ENCODE measurements at places on chromosomes 1 and 21.
A peak's percentile ranks its signal among the peaks of the same experiment; 100 is the strongest.

GRCh38 chr21:40337981-40338380, 470.7 kb downstream of the PCP4 start:
- no peak for DNase-seq

DNA sequence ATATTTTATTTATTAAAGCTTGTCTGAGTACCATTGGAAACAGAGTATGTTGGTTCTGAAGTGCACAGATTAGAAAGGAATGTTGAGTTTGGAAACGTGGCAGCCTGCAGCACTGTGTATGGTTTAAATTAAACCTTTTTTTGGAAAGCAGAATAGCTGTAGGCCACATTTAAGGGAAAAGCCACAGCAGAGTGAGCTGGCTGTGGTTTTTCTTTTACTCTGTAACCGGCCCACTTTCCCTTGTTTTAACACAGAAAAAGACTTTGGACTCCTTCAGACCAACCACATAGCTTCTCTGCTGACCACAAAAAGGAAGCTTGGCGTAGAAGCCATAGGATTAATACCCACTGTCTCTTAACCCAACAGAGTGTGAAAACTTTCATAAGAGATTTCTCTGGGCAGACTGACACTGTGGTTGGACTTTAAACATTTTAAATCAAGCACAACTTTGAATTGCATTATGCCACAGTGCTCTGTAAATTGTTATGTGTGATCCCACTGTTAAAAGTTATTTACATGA, 75.2 kb downstream of the NFIA start:
- peak; percentile 5 for DNase-seq

DNA sequence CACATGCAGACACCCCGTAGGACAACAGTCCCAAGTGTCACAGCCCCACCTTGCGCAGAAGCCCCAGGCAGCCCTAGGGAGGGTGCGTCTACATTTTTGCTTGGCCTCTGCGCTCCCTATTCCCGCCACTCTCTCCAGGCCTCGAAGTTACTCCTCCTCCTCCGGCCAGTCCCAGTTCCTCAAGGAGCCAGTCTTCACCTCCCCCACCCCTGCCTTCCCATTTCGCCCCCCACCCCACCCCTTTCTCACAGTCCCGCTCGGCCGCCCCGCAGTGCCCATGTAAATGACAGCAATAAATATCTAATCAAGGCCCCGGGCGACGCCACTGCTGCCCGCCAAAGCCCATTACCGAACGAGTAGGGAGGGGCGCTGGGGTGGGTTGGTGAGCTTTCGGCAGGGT, 3.2 kb downstream of the DMBX1 start:
- DNase-seq = no peak

DNA sequence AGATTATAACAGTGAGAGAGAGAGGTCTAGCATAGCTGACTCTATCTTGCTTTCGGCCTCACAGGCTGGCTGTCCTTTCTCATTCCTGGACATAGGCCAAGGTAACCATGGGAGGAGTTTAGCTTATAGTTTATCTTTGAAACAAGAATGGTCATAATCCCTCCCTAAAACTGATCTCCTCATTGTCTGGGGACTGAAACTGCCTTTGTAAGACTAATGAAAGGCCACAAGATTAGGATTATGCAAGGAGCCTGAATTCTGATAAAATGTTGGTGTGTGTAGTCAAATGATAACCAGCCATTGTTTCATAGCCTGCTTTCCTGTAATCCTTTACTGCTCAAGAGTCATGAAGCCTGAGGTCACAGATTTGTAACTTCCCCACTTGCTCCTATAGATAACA, 131.9 kb upstream of the LYPLAL1 start:
- DNase-seq = no peak

GRCh38 chr1:202255343-202255742, 61.7 kb downstream of the LGR6 start:
- DNase-seq = no peak

- no peak for DNase-seq
These were observed 19.8 kb downstream of the DBT start for GRCh38 chr1:100229681-100230443.

DNA sequence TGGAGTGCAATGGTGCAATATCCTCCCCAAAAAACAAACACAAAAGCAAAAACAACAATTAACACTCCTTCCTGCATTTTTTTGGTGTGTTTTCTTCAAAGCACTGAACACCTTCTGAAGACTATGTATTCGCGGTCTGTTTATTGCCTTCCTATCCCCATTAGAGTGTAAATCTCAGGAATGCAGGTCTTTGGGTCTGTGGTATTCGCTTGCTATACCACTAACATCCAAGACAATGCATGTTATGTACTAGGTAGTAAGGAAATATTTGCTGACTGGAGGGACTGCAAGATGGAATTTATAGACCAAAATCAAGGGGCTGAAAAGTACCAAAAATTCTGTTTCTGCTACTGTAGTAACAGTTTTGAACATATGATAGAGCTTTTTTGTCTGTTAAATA, 299.4 kb downstream of the RYR2 start:
- no peak for DNase-seq

DNA sequence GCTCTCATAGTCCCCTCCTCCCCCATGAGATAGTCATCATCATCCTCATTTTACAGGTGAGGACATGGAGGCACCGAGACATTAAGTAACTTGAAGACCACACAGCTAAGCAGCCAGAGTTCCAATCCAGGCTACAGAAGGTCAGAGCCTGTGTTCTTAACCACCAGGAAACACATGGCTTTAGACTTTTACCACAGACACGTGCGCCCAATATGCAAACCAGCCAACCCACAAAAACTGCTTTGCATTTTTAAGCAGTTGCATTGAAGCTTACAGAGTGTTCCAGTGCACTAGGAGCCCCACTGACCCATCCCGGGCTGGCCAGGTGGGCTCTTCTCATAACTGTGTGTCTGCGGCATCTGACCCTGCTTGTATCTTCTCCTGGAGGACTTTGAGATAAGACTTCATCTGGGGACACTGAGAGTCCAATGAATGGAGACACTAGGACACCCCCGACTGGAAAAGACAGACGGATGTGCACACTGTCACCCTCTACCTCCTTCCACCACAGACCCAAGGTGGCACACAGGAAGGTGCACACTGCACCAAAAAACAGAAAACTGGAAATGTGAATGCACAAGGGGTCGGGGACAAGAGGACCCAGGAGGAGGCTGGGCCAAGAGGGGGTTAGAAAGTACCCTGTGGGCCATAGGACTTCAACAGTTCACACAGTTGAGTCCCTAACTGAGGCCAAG, 56.4 kb downstream of the ETS2 start:
- DNase-seq = no peak

- DNase-seq = no peak
These were observed 2.2 kb downstream of the GADD45A start for GRCh38 chr1:67687198-67687545.

DNA sequence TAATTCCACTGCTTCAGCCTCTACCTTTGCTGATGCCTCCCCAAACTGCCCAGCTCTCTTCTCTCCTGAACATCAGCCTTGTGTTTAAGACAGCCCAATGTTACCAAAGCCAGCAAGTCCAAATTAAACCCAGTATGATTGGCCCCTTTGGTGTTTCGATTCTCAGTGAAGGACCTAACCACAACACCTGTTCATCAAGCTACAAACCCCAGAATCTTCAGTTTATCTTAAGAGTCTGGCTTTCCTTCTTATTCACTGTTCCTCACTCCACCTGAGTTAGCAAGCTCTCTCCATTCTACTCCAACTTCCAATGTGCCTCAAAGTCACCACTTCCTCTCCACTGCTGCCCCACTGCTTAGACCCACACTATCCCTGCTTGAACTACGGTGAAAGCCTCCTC, 25.5 kb upstream of the ITPKB start:
- DNase-seq = no peak

GRCh38 chr1:4741876-4742423, 87.5 kb downstream of the AJAP1 start:
- DNase-seq = no peak

DNA sequence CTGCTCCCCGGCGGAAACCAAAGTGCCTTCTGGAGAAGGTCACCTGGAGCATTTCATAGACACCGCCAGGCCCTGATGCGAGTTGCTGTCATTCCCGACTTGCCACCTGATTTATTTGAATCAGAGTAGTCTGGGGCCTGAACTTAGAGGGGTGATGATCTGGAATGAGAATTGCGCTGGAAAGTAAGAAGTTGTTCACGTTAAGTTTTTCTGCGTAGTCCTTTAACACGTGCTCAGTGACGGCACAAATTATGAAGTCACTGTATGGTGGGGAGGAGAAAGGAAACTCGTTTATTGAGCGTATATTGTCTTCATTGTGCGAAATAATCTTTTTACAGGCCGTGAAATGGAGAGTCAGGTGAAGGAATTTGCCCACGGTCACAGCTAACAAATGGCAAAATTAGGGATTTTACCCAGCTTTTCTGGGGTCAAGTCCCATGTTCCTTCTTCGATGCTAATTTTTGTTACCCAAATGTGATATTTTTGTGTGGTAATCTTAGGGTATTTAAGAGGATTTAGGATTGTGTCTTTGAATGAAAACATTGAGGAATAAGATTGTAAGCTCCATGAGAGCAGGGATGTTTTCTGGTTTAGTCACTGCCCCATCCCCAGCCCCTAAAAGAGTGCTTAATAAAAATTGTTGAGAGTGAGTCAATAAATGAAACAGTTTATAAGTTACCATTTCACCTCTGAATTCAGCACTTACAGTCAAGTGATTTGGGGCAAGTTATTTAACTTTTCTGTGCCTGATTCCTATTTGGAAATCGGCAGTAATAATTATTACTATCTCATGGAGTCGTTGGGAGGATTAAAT, 46.4 kb upstream of the NBL1 start:
- no peak for DNase-seq

DNA sequence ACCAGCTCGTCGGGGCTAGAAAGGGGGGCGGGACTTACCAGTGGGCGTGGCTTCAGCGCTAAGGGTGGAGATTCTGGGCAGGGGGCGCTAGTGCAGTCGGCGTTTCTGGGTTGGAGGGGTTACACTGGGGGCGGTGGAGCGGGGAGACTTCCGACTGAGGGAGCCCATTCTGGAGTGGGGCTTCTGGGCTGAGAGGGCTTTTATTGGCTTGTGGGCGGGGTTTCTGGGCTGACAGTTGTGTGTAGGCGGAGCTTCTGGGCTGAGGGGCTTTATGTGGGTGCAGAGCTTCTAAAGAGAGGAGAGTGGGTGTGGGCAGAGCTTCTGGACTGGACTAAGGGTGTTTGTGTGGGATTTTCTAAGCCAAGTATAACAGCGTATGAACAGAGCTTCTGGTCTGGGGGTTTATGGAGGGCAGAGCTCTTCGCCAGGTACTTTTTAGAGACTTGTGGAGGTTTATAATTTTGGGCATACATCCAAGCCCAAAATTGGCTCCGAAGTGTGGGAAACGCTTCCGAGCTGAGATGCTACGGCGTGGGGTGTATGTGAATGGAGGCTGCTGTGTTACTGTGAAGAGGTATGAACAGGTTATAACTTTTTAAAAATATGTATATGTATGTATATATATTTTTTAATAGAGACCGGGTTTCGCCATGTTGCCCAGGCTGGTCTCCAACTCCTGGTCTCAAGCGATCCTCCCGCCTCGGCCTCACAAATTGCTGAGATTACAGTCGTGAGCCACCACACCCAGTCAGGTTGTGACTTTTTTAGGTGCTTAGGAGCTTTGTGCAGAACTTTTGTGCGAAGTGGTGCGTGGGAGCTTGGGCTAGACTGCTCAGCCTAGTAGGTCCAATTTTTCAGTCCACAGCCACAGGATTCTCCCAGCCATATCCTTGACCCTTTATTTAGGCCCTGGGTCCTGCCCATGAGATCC, 825 bp downstream of the TMEM39B start:
- no peak for DNase-seq
